ENCODE measurements at places on chromosomes 7 and 10. TPM values are rescaled to one million over a fixed set of nuclear protein-coding genes. Genes with fewer than 3 reads are reported as not detected.

The MYO1G gene
- total RNA-seq = 399 TPM

DNA sequence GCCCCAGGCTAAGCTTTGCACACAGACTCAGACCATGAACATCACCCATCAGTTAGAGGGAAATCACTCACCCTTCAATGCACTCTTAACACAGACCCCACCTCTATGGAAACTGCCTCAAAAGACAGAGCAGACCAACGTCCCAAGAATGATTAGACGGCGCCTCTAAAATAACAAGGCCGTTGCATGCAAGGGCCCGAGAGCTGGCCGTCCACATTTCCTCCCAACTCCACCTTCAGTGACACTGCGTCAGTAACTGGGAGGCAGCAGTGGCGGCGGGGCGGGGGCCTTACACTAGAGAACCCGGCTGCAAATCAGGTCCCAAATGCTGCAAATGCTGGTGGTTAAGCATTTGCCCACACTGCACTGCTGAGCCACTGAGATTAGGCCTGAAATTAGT lies 115.0 kb downstream of the PTPRN2 start:
- H3K27ac ChIP-seq = no peak overlapping the region
- no peaks in the 10 kb centered on the region for H3K4me1 ChIP-seq
- H3K36me3 ChIP-seq = no peaks in the 10 kb centered on the region
- H3K4me3 ChIP-seq = no peak overlapping the region

GRCh38 chr10:43209651-43210141 lies 57.2 kb downstream of the RASGEF1A start:
- peaks cover 6% of the 10 kb centered on the region for H3K4me1 ChIP-seq
- no peaks in the 10 kb centered on the region for H3K36me3 ChIP-seq
- H3K27ac ChIP-seq = no peak overlapping the region
- H3K27me3 ChIP-seq = no peaks in the 10 kb centered on the region

- no peaks in the 10 kb centered on the region for H3K4me1 ChIP-seq
- H3K36me3 ChIP-seq = no peaks in the 10 kb centered on the region
- no peak for DNase-seq
- no peak overlapping the region for H3K4me3 ChIP-seq
Observed at GRCh38 chr7:125118444-125118843, 188.8 kb upstream of the POT1 start.

DNA sequence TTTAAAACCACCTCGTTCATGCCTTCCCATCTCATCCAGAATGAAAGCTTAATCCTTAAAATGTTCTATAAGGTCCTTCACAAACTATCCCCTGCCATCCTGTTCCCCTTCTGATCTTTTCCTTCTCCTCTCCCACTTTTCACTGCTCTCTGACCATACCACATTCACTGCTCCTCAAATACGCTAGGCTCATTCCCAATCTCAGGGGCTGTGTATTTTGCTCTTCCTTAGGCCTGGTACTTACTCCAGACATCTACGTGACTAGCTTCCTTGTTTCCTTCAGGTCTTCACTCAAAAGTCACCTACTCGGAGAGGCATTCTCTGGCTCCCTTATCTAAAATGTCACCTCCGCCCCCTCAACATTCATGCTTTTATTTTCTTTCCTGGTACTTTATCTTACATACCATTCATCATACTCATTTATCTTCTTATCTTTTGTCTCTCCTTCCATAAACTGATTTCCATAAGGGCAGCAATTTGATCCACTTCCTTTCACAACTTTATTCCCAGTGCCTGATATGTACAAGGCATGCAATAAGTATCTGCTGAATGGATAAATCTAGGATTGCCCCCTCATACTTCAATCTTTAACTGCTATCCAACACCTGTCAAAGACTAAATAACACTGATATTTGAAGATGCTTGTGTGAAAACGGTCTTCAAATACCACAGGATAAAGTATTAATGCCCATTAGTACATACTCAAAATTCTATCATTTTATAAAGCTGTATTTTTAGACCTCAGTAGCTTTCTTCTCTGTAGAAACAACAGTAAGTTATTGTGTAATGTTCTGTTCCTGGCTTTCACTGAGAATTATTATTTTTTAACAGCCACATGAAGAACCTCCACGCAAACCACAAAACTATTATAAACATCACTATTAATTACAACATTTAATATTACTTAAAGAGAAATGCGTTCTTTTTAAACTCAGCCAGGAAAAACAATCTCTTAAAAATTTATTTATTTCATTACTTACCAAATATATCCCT lies 27.0 kb downstream of the JMJD1C start:
- H3K27me3 ChIP-seq = no peaks in the 10 kb centered on the region
- H3K36me3 ChIP-seq = no peaks in the 10 kb centered on the region
- no peak overlapping the region for H3K4me3 ChIP-seq
- peaks cover 30% of the 10 kb centered on the region for H3K4me1 ChIP-seq
- DNase-seq = no peak

- peaks cover 2% of the 10 kb centered on the region for H3K36me3 ChIP-seq
- no peaks in the 10 kb centered on the region for H3K27me3 ChIP-seq
- H3K4me1 ChIP-seq = no peaks in the 10 kb centered on the region
- DNase-seq = no peak
- no peak overlapping the region for H3K27ac ChIP-seq
Observed at GRCh38 chr10:124994573-124995473, 52.9 kb downstream of the ZRANB1 start.

DNA sequence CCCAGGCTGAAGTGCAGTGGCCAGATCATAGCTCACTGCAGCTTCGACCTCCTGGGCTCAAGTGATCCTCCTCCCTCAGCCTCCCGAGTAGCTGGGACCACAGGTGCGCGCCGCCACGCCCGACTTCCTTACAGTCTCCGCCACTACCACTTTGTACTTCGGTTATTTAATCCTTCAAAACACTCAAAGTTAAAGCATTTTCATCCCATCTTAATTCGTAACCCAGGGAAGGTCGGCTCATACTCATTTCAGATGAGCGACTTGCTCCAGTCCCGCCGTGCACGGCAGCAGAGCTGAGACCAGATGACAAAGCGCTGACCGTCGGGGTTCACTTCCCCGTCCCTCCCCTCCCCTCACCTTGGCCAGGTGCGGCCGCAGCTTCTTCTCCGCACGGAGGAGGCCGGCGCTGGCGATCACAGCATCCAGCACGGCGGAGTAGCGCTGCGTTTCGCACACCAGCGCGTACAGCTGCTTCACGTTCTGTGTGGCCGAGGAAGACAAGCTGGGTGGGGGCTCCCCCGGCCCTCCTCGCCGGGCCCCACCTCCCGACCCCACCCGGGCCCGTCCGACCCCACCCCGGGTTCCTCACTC lies 457 bp downstream of the NSUN5 start:
- peaks cover 34% of the 10 kb centered on the region for H3K36me3 ChIP-seq
- peak overlapping the region; percentile 89 for H3K4me3 ChIP-seq
- no peaks in the 10 kb centered on the region for H3K27me3 ChIP-seq
- H3K27ac ChIP-seq = peak overlapping the region; percentile 96
- peaks cover 26% of the 10 kb centered on the region for H3K4me1 ChIP-seq

DNA sequence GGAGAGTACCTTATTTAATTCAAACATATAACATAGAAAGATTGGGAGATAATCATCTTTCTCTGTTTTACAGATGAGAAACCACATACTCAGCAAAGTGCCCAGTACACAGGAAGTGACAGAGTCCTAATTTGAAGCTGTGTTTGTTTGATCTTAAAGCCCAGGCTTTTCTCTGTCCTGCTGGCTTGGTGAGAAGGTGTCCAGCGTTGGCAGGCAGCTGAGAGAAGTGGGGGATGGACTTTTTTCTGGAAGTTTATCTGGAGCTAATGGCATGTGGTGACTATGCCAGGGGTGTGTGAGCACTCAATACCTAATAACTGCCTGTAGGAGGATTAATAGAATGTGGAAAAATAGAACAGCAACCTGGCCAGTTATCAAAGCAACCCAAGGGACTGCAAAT lies 60.8 kb downstream of the NPSR1 start:
- H3K4me3 ChIP-seq = no peak overlapping the region
- H3K27ac ChIP-seq = no peak overlapping the region
- no peaks in the 10 kb centered on the region for H3K36me3 ChIP-seq
- H3K4me1 ChIP-seq = peaks cover 11% of the 10 kb centered on the region

- no peaks in the 10 kb centered on the region for H3K4me1 ChIP-seq
- H3K27ac ChIP-seq = no peak overlapping the region
- no peak for DNase-seq
- peaks cover 6% of the 10 kb centered on the region for H3K36me3 ChIP-seq
Observed at GRCh38 chr7:33248671-33249070, 119.3 kb downstream of the BBS9 start.

DNA sequence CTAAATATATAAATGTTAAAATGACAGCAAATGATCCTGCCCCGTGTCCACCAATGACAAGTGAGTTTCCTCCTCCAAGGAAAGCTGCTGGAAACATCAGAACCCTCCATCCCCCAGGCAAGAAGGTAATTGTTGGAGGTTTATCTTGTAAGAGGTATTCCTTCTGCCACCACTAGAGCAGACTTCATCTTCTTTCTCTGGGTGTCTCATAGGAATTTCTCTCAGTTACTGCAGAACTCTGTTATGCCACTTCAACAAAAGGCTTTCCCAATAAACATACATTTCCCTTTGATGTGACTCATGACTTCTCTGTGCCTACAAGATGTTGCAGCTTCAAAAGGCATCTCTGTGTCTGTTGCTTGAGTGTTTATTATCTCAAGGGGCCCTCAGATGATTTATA lies 279.1 kb downstream of the BMPER start:
- no peaks in the 10 kb centered on the region for H3K27me3 ChIP-seq
- no peak overlapping the region for H3K4me3 ChIP-seq
- no peaks in the 10 kb centered on the region for H3K4me1 ChIP-seq

The KNDC1 gene
- total RNA-seq = not detected

DNA sequence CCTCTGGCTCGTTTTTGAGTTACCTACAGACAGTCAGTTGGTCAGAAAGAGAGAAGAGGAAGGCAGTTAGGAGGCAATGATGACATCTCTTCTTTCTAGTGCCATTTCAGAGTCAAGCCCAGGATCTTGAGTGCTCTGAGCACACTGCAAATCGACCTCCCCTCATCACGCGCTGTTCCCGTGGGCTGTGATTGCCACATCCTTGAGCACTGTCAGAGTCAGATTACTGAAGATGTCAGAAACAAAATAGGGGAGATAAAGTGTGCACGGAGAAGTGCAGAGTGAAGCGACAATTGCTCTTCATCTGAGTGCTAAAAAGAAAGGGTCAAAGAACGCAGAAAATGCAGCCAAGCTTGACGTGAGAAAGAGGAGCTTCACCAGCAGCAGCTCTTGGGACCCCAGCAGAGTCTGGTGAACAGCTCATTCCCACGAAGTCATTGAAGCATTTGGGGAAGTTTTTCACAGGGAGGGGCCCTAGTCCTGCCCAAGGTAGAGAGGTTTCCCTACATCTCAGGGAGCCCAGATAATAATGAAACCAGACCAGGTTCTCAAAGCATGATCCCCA lies 661.7 kb upstream of the AUTS2 start:
- H3K4me3 ChIP-seq = no peak overlapping the region
- H3K36me3 ChIP-seq = no peaks in the 10 kb centered on the region
- no peak for DNase-seq
- H3K27ac ChIP-seq = no peak overlapping the region
- no peaks in the 10 kb centered on the region for H3K27me3 ChIP-seq

- H3K27ac ChIP-seq = no peak overlapping the region
- no peak overlapping the region for H3K4me3 ChIP-seq
- H3K27me3 ChIP-seq = peaks cover 9% of the 10 kb centered on the region
- no peaks in the 10 kb centered on the region for H3K4me1 ChIP-seq
- DNase-seq = no peak
- no peaks in the 10 kb centered on the region for H3K36me3 ChIP-seq
Observed at GRCh38 chr10:15695852-15696251, 23.9 kb downstream of the ITGA8 start.

GRCh38 chr7:28658381-28658780 lies 246.1 kb downstream of the CREB5 start:
- peaks cover 14% of the 10 kb centered on the region for H3K4me1 ChIP-seq
- H3K27me3 ChIP-seq = no peaks in the 10 kb centered on the region
- no peak overlapping the region for H3K27ac ChIP-seq
- H3K4me3 ChIP-seq = no peak overlapping the region
- no peak for DNase-seq

The PILRA gene
- total RNA-seq = 6.6 TPM

DNA sequence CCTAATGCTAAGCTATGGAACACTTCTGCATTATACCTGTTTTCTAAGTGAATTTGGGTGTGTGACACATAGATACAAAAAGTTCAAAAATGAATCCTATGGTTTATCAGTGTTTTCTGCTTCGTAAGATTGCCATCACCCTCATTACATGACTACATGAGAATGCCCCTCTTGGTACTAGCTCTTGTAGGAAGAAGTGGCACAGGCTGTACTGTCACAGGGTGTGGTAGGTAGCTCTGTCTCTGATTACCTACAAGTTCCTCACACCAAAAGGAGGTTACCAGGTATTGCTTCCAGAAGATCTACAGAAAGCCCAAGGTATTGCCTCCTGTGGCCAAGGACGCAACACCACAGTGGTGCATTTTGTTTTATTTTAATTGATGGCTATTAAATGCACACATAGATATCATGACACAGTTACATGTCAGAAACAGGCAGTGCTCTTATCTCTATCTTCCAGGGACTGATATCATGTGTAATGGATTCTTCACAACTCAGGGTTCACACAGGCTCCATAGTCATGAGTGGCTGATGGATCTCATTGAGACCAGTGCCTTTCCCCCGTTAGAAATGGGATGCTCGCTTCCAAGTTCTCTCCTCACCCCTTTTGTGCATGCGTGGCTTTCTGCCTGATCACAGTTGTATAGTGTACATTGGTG lies 6.6 kb downstream of the OPTN start:
- H3K27ac ChIP-seq = peak overlapping the region; percentile 35
- peaks cover 20% of the 10 kb centered on the region for H3K36me3 ChIP-seq
- H3K4me3 ChIP-seq = no peak overlapping the region
- H3K27me3 ChIP-seq = no peaks in the 10 kb centered on the region
- DNase-seq = no peak

The CYP2C19 gene
- total RNA-seq = not detected

The CCZ1 gene
- 102 TPM for total RNA-seq

GRCh38 chr7:156038345-156038744 lies 226.1 kb upstream of the SHH start:
- H3K27ac ChIP-seq = no peak overlapping the region
- H3K27me3 ChIP-seq = no peaks in the 10 kb centered on the region
- DNase-seq = no peak

DNA sequence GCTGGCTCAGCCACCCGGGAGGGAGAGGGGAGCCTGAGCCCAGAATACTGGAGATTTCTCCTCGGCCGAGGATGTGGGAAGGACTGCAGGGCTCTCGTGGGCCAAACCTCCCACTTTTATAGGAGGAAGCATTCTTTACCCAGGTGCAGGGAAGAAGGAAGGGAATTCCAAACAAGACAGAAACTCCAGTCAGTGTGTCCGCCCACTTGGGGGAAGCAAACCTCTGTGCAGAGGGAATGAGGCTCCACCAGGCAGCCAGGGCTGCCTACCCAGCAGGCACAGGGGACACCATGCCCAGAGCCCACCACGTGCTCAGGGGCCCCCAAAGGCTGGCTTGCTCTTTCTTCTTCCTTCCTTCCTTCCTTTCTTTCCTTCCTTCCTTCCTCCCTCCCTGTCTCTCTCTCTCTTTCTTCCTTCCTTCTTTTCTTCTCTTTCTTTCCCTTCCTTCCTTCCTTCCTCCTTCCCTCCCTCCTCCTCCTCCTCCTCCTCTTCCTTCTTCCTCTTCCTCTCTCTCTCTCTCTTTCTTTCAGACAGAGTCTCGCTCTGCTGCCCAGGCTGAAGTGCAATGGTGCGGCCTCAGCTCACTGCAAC lies 15.4 kb upstream of the FZD9 start:
- no peaks in the 10 kb centered on the region for H3K27me3 ChIP-seq
- H3K4me3 ChIP-seq = no peak overlapping the region
- H3K27ac ChIP-seq = no peak overlapping the region
- no peaks in the 10 kb centered on the region for H3K4me1 ChIP-seq
- no peaks in the 10 kb centered on the region for H3K36me3 ChIP-seq
- DNase-seq = no peak

GRCh38 chr10:114168450-114169009 lies 5.5 kb downstream of the CCDC186 start:
- no peak overlapping the region for H3K27ac ChIP-seq
- H3K4me1 ChIP-seq = peaks cover 51% of the 10 kb centered on the region
- H3K27me3 ChIP-seq = no peaks in the 10 kb centered on the region
- no peak for DNase-seq
- no peak overlapping the region for H3K4me3 ChIP-seq

Measured in activated CD8-positive, alpha-beta T cell treated with anti-CD3 and anti-CD28 coated beads for 36 hours (primary cell).